Fibroblast of skin of right biceps (primary cell): ENCODE measurements at places on chromosomes 2 and 18.

- DNase-seq = no peak
Observed at GRCh38 chr18:47696870-47697269, 233.6 kb downstream of the SMAD2 start.

DNA sequence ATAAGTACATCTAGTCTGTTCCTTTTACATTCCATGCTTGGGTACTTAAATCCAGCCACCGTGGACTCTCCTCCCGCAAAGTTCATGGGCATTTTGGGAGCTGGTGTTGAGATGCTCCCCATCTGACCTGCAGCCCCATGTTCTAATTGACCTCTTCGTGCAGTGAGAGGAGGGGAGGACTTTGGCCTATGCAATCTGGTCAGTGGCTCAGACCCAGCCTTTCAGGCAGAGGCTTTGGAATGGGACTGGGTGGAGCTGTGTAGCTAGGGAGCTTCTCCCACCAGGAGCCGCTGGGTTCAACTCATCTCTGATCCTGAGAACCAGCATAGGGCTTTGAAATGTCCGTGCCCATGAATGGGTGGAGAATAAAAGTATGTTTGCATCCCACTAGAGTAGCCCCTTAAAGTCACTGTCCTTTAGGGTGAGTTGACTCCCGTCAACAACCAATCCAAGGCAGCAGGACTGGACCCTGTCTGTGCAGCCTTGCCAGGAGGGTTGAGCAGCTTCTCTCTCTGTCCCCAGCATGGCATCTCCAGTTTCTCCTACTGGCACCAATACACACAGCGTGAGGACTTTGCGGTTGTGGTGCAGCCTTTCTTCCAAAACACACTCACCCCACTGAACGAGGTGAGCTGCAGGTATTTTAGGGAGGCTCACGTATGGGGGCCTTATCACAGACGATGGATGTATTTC is 120.0 kb upstream of the PPP1CB start:
- no peak for DNase-seq

DNA sequence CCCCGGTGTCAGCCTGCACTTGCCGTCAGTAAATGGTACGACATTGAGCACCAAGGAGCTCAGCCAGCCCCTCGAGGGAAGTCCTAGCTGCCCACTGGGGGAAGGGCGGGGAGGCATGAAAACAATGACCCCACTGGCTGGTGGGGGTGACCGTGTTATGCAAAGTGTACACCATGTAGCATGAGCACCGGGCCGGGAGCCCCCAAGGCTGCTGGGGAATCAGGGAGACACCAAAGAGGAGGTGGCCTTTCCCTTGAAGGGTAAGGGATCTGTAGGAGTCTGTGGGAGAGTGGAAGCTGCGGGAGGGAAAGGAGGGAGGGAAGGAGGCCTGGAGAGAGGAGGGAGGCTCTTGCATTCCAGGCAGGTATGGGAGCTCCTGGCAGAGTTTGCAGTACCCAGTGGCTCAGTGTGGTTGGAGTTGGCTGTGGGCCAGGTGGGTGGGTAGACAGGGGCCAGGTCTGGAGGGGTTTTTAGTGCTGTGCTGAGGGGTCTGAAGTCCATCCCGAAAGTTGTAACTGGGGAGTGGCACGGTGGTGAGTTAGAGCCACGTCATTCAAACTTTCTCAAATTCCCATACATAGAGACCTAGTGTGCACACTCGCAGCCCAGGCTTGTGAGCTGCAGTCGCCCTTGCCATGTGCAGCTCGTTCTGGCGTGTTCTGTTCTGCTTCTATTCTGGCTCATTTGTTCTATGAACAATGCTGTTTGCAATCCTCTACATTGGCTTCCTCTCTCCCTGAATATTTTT is 22.4 kb downstream of the RRM2 start:
- DNase-seq = no peak

- no peak for DNase-seq
Observed at GRCh38 chr18:8175501-8176061, 433.7 kb upstream of the RAB12 start.

GRCh38 chr2:34849827-34850226 is 1250.7 kb upstream of the FAM98A start:
- DNase-seq = no peak

- no peak for DNase-seq
Observed at GRCh38 chr2:239892441-239893235, 132.5 kb downstream of the NDUFA10 start.

DNA sequence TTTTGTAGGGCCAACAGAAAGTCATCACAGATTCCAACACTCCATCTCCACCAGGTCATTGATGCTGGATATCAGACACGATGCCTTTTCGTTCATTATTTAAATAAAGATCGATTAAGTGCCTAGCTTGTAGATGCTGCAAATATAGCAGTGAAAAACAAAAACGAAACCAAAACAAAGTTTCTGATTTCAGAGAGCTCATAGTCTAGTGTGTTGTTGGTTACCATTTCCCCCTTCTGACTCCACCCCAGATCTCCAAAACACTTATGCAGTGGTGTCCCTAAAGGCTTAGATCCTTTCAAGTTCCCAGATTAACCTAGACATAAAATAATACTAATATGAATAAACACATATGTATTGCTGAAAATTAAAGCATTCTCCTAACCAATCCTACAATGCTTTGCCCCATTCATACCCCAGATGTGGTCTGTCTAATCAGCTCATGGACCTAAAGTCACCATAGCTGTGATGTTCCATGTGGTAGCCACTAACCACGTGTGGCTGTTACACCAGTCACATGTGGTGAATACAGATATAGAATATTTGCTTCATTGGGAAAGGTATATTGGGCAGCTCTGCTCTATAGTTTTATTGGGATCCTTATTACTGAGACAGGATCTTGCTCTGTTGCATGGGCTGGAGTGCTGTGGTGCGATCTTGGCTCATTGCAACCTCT is 787.2 kb downstream of the TDRD15 start:
- no peak for DNase-seq

GRCh38 chr18:36817039-36817438 is 11.8 kb downstream of the TPGS2 start:
- DNase-seq = no peak

GRCh38 chr2:229686122-229686919 is 28.0 kb downstream of the DNER start:
- no peak for DNase-seq
